ENCODE measurements at places on chromosomes 2 and 18.

DNA sequence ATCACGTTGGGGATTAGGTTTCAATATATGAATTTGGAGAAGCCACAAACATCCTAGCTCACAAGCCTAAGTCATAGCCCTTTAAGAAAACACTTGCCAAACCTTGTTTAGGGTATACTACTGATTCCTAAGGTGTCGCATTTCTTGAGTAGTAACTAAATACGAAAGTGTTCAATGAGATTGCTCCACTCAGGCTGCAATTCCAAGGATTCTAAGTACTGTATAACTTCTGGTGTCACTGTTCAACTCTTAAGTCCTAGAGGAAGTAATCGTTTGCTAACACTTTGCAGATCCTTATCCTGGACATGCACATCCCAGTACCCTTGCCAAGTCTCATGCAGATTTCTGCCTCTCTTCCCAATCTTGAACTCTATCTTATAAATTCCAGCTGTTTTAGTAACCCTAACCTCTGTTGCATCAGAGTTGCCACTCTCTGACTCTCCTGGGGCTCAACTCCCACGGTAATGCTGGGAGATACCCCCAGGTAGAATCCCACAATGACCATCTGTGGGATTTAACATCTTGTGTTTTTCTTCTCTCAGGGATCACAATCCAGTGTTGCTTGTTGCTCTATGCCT is 122.4 kb downstream of the HIBCH start:
- no peak for DNase-seq

DNA sequence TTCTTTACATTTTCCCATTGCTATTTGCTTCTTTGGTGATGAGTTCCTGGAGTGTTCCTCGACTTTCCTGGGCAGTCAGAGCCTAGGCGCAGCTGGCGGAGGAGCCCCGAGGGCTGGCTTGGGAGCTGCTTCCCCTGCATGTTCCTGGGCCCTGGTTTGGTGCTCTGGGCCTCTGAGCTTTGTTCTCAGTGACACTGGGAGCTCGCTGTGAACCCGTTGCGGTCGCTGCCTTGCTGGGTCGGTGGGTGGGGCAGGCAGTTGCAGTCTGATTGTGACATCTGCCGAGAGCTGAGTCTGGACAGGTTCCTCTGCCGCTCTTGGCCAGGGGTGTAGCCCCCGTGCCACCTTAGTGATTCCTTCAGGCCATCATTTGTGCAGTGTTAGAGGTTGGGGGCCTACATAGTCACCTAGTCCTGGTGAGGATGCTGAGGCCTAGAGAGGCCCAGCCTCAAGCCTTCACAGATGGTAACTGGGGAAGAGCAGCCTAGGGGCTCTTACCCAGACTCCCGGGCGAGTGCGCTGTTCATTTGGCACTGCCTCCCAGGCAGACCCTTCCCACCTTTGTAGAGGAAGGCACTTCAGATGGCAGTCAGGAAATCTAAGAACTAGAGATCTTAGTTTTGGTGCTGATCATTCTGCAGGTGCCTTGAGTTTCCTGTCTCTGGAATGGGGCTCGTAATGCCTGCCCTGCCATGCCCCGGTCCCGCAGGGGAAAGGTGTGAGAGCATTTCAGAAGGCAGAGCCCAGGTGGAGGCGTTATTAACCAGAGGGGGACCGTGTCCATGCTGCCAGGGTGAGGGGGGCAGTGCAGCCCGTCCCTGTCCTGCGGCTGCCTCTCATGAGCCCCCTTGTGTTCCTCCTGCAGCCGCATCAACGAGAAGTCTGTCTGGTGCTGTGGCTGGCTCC is 8.4 kb downstream of the ASB1 start:
- DNase-seq = no peak

GRCh38 chr2:12076810-12077209 is 330.4 kb downstream of the LPIN1 start:
- DNase-seq = no peak

GRCh38 chr2:190637903-190638618 is 10.8 kb upstream of the NAB1 start:
- no peak for DNase-seq
